ENCODE measurements at places on chromosomes 1 and 21. TPM values are rescaled to one million over a fixed set of nuclear protein-coding genes. Genes with fewer than 3 reads are reported as not detected.

The HSD3B1 gene
- polyA plus RNA-seq: 0.07 TPM

The CEP85 gene
- 6.1 TPM for polyA plus RNA-seq

The SELL gene
- 0.77 TPM for polyA plus RNA-seq

The MANEAL gene
- polyA plus RNA-seq: 4.0 TPM

The OR2T33 gene
- polyA plus RNA-seq: not detected

The MARK1 gene
- polyA plus RNA-seq: 2.9 TPM

The DNAJC16 gene
- 4.8 TPM for polyA plus RNA-seq

The NUF2 gene
- polyA plus RNA-seq: 0.72 TPM

The RPAP2 gene
- polyA plus RNA-seq: 12.0 TPM

The E2F2 gene
- polyA plus RNA-seq: 0.35 TPM

The SNRPE gene
- polyA plus RNA-seq: 146 TPM

The TMEM52 gene
- polyA plus RNA-seq: 64.7 TPM

The MYOG gene
- polyA plus RNA-seq: not detected
